Type B pancreatic cell (in vitro differentiated cells): ENCODE measurements at places on chromosomes 11 and 22. TPM values are rescaled to one million over a fixed set of nuclear protein-coding genes. Genes with fewer than 3 reads are reported as not detected.

APOL4 gene
- 0.67 and 1.4 TPM in 2 replicates for total RNA-seq

GRCh38 chr22:37054056-37054395 is 2.5 kb downstream of the KCTD17 start:
- no peak for DNase-seq

- no peak for DNase-seq
Measured at GRCh38 chr11:102600666-102601065, 24.5 kb downstream of the MMP20 start.

- DNase-seq: no peak
Measured at GRCh38 chr22:26852176-26852575, 194.8 kb downstream of the MIAT start.

DNA sequence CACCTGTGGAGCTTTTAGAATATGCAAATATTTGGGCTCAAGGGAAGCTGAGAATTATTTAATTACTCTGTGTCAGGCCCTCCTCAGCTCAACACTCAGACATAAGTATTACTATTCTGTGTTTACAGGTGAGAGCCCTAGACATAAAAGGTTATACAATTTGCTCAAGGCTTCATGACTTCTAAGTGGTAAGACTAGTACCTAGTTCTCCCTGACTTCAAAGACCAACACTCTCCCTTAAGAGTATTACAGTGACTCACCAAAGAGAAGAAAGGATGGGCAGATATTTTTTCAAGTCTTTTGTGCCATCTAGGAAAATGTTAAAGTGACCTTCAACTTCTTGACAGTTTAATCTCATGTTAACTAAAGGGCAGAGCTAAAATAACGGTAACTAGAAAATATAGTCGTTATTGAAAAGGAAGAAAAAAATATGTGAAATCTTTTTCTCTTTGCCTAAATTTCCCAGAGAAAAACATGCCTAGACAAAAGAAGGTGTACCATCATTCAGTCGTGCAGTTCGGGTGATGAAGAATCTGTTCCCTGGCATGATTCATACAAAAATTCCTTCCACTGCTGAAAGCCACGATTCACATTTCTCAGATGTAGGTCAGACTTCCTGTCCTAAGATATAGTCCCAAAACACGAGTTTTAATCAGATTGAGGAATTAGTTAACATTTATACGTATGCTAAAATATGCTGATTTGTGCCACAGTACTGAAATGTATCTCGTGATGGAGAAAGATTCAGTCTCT is 849.1 kb upstream of the API5 start:
- no peak for DNase-seq

- no peak for DNase-seq
Measured at GRCh38 chr22:24432059-24432853, 4.9 kb downstream of the ADORA2A start.

OR8D2 gene
- not detected in 2 replicates for total RNA-seq

DNA sequence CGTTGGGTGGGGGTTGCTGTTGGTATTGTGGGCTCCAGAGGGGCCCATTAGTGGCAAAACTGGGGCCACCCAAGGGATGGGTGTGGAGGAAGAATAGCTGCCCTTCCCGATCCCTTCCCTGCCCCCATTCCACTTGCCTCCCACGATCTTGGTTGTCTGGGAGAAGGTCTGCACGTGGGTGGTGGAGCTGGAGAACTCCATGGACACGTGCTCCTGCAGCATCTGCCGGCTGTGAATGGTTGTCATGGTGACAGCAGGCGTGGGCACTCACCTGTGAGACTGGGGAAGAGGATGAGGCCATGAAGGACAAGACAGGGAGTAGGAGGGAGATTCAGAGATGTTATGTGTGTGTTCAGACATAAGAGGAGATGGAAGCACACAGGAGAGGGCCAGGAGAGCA is 2.0 kb downstream of the IGSF22 start:
- DNase-seq: no peak

SGSM1 gene
- total RNA-seq: 3.7 and 5.1 TPM in 2 replicates

CRYBA4 gene
- 1.0 TPM in 1 of 2 replicates, not detected in the other for total RNA-seq

- DNase-seq: no peak
Measured at GRCh38 chr22:46432164-46433068, 96.9 kb downstream of the TRMU start.

DNA sequence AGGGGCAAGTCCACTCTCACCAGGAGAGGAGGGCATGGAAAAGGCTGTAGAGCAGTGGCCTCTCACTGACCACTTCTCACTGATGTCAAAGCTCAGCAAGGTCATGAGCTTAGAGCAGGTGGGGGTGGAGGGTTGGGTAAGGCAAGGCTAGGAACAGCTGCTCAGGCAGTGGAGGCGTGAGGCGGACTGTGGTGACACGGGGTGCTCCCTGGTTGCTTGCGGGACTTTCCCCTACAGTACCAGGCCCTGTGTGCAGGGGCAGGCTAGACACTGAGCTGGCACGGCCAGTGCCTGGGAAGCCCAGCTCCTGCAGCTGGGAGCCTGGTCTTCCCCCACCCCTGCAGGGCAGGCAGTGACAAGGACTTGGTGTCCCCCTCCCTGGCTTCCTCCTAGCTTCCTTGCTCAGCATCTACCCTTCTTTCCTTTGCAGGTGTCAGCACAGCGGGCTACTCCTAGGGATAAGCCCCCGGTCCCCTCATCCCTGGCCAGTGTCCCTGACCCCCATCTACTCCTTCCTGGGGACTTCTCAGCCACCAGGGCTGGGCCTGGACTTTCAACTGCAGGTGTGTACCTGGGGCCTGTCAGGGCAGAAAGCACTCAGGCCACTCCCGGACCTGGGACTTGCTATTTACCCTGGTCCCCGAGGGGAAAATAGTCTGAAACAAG is 45.6 kb downstream of the PISD start:
- DNase-seq: no peak

CASP4 gene
- 18.4 and 50.3 TPM in 2 replicates for total RNA-seq

DNA sequence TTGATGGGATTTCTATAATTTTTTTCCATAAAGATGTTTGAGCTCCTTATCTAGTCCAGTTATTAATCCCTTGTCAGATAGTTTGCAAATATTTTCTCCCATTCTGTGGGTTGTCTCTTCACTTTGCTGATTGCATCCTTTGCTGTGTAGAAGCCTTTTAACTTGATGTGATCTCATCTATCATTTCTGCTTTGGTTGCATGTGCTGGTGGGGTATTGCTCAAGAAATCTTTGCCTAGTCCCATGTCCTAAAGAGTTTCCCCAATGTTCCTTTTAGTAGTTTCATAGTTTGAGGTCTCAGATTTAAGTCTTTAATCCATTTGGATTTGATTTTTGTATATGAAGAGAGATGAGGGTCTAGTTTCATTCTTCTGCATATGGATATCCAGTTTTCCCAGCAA is 1.7 kb upstream of the IL2RB start:
- no peak for DNase-seq

GRCh38 chr22:49994361-49995040 is 18.1 kb downstream of the IL17REL start:
- DNase-seq: no peak

DNA sequence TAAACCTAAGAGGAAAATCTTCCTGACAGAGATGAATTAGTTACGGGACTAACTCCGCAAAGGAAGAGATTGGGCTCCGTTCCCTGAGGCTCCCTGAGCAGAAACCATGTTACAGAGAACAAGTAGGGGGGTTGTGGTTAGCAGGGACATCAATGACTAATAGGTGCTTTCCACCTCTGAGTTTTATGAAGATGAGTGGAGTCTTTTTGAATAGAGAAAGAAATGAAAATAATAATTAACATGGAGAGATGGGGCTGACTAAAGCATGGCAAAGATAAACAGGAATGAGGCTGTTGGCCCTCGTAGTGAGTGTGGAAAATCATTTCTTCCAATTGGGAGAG is 47.5 kb upstream of the PICALM start:
- no peak for DNase-seq

DNA sequence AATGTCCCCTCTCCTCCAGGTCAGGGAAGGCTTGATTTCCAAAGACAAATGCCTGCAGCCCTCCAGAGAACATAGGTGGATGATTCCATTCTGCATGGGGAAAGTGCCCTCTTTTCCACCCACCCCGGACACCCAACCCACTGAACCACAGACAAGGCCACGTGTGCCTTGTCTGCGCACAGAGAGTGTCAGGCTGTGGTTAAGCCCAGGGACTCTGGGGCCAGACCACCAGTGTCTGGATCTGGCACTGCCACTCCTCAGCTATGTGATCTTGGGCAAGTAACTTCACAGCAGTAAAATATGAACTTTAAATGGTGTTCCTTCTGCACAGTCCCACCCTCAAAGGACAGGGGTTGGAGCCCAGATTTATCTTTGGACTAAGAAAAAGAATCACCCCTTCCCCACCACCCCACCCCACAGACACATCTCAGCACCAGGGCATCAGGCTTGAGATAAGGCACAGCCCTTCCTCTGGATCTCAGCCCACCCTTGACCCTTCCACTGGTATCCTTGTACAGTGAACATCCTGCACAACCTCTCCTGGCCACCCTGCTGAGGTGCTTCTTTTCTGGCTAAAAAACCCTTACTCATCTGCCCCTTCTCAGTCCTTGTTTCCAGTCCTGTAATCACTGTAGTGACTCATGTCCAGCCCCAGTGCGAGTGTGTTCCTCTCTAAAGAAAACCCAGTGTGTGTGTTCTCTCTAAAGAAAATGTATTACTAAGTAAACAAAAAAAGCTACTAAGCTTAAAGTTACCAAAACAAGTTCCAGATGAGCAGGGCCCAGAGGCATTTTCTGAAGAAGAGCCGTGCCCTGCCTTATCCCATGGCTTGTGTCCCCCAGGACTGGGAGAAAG is 1.9 kb upstream of the PTGDR2 start:
- DNase-seq: no peak

DNA sequence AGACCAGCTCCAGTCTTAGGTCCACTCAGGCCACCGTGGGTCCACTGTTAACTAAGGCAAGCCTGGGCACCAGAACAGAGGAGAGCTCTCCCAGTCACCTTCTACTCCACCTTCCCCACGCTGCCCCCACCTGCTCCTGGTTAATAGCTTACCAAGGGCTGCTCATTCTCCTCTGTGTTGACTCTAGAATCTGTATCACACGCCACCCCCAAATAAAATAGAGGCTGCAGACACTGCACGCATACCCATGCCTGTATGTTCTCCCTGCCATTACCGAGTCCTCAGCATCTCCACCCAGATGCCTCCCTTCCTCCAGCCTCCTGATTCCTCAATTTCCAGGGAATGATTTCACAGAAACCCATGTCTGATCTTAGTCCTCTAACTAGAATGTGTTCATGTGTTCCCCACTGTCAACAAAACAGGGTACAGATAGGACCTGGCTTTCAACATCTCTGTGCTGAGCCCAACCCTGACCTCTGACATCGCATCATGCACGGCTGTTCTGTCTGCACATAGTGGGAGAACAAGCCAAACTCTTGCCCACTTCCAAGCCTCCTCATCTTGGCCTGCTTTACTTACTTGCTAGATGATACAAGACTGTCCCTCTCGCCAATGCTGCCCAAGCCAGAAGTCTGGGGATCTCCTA is 49.8 kb downstream of the SMCO4 start:
- DNase-seq: no peak

GRCh38 chr22:39856588-39856987 is 37.0 kb downstream of the ENTHD1 start:
- no peak for DNase-seq

GRCh38 chr11:14184028-14184940 is 174.7 kb downstream of the RRAS2 start:
- DNase-seq: no peak

DNA sequence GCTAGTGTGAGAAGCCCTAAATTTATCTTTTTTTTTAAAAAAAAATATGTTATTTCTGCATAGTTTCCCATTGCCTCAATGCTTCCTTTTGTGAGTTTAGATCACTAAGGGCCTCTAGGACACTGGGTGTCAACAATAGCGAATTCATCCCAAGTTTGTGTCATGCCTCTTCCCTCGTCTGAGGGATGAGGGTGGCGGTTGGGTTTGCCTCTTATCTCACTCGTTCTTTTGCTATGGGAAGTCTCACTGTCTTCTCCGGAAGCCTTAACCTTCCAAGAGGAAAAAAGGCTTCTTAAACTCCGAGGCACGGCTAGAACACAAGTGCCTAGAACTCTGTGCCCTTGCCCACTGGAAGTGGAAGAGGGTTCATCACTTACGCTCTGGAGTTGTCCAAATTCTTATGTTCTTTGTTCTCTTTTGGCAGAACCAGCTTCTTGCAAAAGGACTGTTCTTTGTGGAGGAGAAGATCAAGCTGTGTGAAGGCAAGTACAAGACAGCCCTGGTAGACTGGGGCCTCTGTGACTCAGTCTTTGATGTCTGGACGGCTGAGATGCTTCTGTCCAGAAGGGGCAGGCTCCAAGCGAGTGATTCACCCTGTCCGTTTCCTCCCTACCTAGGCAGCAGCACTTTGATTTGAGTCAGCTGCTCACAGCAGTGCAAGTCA is 78.5 kb downstream of the TRAF6 start:
- DNase-seq: no peak

CAPRIN1 gene
- total RNA-seq: 218 and 277 TPM in 2 replicates

PRAME gene
- 0.10 TPM in 1 of 2 replicates, not detected in the other for total RNA-seq

- DNase-seq: peak; percentile 39
Measured at GRCh38 chr22:46813816-46814597, 51.6 kb downstream of the TBC1D22A start.

GRAP2 gene
- 0.24 and 0.43 TPM in 2 replicates for total RNA-seq

DNA sequence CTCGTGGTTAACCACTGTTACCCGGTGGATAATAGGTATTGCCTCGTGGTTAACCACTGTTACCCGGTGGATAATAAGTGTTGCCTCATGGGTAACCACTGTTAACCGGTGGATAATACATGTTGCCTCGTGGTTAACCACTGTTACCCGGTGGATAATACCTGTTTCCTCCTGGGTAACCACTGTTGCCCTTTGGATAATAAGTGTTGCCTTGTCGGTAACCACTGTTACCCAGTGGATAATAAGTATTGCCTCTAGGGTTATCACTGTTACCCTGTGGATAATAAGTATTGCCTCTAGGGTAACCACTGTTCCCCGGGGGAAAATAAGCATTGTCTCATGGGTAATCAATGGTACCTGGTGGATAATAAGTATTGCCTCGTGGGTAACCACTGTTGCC is 15.0 kb upstream of the NXPE4 start:
- no peak for DNase-seq

GRCh38 chr11:830295-831117 is 2.2 kb upstream of the CD151 start:
- no peak for DNase-seq

DNA sequence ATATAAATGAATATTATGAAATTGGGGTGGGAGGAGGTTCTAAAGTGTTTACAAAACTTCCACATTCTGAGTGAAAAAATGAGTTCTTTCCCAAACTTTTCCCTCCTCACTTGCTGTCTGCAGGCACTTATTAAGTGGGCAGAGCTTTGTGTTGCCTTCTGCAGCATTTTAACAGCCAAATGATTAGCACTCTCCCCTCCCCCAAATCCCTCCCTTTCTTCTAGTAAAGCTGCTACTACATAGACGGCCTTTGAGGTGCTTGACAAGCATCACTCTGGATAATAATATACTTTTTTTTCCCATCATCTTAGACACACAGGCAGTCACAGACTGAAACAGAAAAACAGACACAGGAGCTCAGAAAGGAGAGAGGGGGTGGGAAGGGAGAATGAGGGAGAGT is 493.5 kb downstream of the DLG2 start:
- DNase-seq: no peak

DNA sequence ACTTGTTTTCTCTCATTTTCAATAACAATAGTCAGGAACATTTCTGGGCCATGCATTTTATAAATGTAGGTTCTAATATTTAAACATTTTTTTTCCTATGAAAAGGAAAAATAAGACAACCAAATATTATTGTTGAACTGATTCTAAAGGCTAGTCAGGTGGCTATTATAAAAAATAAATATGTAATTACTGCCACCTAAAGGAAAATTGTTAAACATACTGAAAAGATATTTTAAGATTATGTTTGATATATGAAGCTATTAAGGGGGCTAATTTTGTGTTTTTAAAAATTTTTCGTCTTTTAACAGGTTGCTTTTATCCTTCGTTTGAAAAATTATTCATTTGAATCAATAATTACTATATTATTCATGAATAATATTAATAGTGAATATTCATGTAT is 62.2 kb upstream of the FDX1 start:
- no peak for DNase-seq
